CD4-positive, alpha-beta T cell treated with Interleukin-4 for 1 hour (primary cell): ENCODE measurements at places on chromosomes 5 and 9.

GRCh38 chr5:31531543-31531887 lies 378 bp downstream of the DROSHA start:
- no peak for DNase-seq

DNA sequence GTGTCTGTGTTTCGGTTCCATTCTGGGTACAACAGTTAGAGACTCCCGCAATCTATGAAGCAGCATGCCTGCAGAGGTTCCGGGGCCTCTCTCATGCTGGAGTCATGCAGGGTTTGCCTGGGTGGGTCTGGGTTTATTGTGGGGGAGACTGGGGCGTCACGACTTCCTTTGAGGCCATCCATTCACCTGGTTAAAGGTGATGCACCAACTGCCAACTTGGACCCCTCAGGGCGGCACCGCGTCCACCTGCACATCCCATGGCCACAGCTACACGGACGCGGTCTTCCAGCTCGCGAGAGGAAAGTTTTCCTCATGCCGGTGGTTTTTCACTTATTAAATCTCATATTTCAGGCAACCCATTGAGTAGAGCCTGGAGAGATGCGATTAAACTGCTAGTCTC lies 30.9 kb upstream of the IRX4 start:
- DNase-seq, result no peak

DNA sequence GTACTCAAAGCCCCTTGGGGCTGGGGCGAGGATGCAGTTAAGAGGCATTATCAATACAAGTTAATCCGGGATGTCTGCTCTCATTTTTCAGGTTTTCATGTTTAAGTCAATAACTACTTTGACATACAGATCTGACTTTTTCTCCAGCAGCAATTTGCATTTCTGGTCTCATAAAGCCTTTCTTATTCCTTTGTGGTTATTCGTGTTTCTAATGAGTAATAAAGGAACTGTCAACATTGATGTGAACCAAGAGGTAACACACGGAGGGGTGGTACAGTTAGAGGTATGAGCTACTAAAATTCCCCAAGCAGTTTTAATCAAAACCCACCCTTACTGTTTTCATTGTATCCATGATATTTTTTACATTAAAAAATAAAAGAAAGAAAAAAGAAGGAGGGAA lies 138.0 kb upstream of the NFIB start:
- no peak for DNase-seq

DNA sequence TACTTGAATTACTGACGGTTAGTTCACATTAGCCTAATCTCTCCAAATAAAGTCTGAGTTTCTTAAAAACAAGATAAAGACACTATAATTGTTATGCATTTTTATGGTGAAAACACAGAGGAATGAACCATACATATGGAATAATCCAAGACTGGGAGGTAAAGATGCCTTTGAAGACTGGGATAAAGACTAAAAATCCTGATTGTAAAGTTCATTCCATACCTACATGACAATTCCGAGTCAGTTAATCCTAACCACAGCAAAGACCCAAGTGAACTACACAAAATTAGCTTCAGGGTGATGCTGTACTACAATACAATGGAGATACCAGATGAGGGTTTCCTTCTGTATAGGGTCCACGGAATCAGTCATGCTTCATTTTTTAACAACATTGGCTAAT lies 6.3 kb downstream of the AP3B1 start:
- DNase-seq, result no peak

- no peak for DNase-seq
Observed at GRCh38 chr5:150789450-150789849, 10.9 kb downstream of the SMIM3 start.

- DNase-seq, result no peak
Observed at GRCh38 chr5:172591636-172592035, 49.4 kb upstream of the NEURL1B start.

DNA sequence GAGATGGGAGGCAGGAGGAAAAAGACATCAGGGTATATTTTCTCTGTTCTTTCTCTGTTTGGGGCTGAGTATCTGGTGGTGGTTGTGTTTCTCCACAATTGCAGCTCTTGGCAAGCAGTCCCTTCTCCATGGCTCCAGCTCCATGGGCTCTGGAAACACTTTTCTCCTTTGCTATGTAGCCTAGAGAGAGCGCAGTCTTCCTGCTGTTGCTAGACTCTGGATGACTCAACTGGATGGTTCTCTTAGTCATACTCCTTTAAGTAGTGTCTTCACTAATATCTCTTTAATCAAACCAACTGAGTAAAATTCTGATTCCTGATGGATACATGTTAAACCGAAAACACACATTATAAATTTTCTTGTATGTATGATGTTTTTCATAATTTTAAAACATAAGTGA lies 3.3 kb upstream of the PLGRKT start:
- DNase-seq, result no peak

DNA sequence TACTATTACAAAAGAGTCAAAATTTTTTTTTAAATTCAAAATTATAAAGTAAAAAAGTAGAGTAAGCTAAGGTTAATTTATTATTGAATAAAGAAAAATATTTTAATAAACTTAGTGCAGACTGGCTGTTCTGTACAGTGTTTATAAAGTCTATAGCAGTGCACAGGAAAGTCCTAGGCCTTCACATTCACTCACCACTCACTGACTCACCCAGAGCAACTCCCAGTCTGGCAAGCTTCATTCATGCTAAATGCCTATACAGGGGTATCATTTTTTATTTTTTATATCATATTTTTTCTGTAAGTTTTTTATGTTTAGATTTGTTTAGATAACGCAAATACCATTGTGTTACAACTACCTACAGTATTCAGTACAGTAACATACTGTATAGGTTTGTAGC lies 700.7 kb upstream of the GRAMD2B start:
- no peak for DNase-seq

GRCh38 chr9:114777821-114778609 lies 27.8 kb downstream of the TNFSF15 start:
- DNase-seq, result peak; percentile 20

GRCh38 chr9:26760675-26761074 lies 131.9 kb downstream of the CAAP1 start:
- DNase-seq, result no peak

DNA sequence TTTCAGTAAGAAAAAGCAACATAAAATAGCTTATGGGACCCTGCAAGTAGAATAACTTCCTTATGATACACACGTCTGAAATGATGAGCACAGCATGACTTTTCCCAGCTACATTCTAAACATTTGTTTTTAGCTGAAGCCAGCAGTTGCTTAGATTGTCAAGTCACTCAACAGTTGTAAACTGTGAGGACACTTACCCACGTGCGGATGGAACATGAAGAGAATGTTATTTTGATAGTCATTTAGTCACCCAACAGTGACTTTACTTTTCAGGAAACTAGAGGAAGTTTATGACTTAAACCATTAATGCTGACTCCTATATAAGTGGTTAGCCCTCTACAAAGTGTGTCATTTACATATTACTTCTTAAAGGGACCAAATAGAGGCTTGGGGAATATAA lies 3.0 kb downstream of the HACD4 start:
- DNase-seq, result no peak

- DNase-seq, result no peak
Observed at GRCh38 chr5:87081016-87081415, 186.7 kb upstream of the RASA1 start.

DNA sequence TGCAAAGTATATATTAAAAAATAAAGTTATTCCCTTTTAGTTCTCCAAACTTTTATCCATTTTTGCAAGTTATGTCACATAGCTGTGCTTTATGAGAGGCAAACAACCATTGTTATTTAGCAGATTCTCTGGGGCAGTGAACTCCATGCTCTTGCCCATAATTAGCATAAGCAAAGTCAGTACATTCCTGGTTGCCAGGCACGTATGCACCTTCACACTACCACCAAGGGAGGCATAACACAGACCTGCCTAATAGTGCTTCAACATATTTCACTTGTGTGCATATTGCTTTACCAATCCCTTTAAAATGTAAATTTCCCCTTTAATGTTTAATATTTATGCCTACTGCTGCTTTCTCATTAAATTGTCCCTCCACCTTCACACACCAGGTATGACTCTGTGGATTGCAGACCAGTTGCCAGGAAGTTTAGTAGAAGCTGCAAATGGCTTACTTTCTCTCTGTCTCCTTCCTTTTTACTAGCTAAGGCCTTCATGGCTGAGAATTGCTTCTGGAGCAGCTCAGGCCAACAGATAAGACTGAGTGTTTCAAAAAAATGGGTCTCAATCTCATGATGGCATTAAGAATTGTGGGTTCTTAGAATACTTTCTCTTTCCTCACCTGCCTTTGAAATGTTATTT lies 388.2 kb downstream of the PRR16 start:
- no peak for DNase-seq

GRCh38 chr5:126360467-126360866 lies 62.7 kb upstream of the GRAMD2B start:
- no peak for DNase-seq

GRCh38 chr5:56910210-56910965 lies 992 bp downstream of the SETD9 start:
- DNase-seq, result no peak

GRCh38 chr5:127643607-127644006 lies 5.3 kb upstream of the CTXN3 start:
- DNase-seq, result no peak

DNA sequence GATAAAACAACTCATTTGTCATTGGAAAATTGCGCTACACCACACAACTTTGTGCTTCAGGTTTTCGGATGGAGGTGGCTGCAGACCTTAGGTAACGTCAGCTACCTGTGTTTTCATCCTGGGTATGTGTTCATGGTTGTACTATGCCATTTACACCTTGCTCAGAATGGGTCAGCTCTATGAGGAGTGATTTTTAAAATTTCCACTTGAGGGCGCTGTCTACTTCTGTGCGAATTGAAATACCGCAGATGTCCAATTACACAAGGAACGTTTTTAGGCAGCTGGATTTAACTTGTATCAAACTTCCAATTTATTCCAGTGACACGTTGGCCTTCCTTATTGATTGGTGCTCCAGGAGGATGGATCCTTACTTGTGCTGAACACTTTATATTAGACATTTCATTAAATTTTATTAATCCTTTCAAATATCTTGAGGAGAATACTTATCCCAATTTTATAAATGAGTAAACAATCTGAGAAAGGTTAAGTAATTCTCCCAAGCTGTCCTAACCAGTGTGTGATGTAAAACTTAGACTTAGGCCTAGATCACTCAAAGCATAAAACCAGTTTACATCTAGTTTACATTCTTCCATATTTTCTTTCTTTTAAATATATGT lies 23.4 kb downstream of the DMRTA1 start:
- DNase-seq, result peak; percentile 11

DNA sequence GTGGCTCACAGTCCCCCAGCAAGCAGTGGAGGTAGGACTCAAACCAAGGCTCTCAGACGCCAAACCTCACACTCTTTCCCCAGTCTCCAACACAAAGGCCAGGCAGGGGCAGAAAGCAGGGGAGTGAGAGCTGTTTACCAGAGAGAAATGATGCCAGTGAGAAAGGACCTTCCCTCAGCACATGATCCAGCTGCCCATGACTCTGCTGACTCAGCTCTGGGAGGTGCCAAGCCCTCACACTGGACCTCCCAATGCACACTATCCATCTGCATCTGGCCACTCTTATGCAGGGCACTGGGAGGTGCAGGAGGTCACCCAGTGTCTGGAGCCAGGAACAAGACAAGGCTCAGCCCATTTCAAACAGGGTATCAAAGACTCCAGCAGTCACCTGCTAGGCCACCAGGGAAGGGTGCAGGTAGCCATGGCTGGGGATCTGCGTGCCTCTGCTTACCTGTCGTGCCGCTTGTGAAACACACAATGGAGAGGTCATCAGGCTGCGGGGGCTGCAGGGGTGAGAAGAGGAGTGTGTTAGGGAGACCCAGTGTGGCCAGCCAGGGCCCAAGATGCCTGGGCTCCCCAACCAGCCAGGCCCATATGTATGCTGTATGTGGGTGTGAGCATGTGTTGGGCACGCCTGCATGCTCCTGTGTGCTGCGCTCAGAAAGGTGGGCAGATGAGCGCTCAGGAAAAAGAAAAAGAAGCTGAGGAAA lies 26.3 kb downstream of the ACSL6 start:
- no peak for DNase-seq

GRCh38 chr9:97752274-97752673 lies 55.1 kb upstream of the XPA start:
- DNase-seq, result no peak

- DNase-seq, result no peak
Observed at GRCh38 chr9:107759823-107760166, 270.2 kb upstream of the KLF4 start.

DNA sequence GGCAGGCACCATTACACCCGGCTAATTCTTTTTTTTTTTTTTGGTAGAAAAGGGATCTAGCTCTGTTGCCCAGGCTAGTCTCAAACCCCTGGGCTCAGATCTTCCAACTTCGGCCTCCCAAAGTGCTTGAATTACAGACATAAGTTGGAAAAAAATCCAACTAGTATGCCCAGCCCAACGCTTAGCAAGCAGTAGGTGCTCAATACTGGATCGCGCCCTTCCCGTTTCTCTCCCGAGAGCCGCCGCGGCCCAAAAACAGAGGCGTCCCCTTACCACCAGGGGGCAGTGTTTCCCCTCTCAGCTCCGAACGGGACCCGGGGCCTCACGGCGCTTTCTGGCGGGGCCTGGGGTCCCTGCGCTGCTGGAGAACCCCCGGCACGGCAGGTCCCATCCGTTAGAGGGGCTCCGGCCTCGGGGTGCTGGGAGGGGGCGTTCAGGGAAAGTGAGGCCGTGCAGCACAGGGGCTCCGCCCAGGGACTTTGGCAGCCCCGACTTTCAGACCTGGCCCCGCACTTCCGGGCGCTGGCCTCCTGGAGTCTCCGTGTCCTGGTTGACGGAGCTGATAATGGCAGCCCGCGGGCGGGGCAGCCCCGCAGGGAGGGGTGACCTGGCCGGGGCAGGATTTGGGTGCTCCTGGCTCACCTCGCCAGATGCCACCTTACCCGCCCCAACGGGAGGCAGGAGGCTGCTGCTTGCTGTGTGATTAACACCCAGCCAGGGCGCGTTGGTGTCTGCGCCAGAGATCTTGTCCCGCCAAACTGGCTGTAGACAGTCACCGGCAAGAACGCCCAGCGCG lies 15.2 kb downstream of the PTGES start:
- peak; percentile 85 for DNase-seq

GRCh38 chr5:129241755-129242154 lies 147.2 kb downstream of the ISOC1 start:
- no peak for DNase-seq

DNA sequence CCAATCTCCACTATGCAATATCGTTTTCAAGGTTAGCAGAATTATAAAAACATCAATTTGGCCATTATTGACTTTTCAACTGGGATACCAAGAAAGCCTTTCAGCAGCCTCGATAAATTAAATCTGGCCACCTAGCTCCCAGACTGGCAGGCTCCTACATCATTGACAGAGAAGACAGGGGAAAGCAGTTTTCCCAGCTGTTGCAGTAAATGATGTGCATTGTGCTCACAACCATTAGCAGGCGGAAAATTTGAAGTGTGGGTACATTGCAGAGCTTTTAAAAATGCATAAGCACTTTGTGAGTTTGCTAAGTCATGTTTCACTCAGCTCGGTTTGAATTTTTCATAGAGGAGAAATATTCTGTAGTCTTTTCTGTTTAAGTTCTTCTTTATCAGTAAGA lies 297.9 kb downstream of the KCTD16 start:
- no peak for DNase-seq

GRCh38 chr9:16410601-16411280 lies 459.7 kb downstream of the BNC2 start:
- DNase-seq, result no peak

GRCh38 chr5:132422720-132423437 lies 53.4 kb downstream of the SLC22A5 start:
- DNase-seq, result peak; percentile 59
